ENCODE measurements at places on chromosomes 3 and 15.

DNA sequence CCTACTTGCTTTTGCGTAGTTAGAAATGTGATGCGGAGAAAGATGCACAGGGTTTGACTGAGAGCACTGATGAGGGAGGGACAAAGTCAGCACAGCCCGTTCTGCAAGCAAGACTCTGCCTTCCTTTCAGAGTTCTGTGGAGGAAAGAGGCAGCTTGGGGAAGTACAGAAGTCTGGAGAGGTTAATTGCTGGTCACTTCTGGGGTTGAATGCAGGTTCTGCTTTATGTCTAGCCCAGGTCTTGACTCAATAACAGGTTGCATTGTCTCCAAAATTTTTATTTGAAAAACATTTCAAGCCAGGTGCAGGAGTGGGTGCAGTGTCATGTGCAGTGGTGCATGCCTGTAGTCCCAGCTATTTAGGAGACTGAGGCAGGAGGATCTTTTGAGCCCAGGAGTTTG lies 461.7 kb downstream of the NR2F2 start:
- no peak for DNase-seq

DNA sequence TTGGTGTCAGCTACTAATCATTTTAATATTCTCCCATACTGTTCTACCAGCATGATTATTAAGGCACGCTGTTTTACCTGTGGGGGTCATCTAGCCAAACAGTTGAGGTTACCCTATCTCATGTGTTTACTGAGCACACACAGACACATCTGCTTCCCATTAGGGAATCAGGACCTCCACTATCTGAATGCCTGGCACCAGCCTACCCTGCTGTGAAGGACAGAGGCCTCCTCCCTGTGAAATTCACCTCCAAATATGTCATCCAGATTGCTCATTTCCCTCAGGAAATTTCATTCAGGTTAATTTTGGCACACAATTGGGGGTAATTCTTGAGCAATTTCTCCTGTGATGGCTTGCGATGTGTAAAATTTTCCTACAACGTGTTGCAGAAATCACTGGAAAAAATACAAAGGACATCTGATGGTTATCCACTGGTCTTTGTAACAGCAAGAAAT lies 155.6 kb upstream of the NR2E3 start:
- no peak for DNase-seq

DNA sequence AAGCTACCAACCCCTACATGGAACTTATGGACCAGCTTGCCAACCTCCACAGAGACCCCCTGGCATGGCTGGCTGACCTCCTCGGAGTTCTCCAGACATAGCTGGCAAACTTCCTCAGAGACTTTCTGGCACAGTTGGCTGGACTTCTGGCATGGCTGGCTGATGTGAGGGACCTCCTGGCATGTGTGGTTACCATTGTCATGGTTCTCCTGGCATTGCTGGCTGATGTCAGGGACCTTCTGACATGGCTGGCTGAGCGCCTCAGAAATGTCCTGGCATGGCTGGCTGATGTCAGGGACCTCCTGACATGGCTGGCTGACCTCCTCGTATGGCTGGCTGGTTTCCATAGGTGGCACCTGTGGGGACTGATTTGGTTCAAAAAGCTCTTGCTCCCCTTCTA lies 17.5 kb downstream of the MAP1A start:
- no peak for DNase-seq

DNA sequence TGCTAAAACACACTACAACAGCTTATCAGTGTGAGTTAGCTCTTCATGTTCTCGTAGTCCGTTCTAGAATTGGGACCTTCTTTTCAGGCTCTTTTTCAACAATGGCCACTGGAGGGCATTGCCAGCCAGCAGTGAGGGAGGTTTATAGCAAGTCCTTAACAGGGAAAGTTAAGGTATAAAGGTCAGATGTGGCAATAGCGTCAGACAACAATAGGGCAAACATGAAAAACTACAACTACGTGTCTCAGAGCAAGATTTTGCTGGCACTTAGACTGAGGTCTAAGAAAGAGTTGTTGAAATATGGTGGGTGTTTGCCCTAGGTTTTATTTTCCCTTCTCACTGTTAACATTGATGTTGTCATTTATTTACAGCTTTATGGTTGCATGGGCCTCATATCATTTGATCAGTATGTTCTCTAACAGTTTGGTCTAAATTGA lies 161.4 kb downstream of the GMNC start:
- no peak for DNase-seq

DNA sequence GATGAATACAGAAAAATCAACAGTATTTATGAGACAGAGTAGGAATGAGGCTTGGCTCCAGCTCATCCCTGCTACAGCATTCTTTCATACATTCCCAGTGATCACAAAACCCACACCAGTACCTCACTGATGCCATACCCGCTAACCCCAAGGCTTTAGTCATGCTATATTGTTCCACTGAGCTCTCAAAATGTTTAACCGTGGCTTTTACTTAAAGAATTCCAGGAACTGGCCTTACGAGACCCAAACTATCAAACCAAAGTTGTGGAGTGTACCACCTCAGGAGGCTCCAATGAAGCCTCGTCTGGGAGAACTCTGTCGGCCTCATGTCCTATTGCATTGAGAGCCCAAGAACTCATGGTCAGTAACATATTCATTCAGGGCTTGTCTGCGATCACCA lies 278.9 kb downstream of the ULK4 start:
- DNase-seq, result no peak

DNA sequence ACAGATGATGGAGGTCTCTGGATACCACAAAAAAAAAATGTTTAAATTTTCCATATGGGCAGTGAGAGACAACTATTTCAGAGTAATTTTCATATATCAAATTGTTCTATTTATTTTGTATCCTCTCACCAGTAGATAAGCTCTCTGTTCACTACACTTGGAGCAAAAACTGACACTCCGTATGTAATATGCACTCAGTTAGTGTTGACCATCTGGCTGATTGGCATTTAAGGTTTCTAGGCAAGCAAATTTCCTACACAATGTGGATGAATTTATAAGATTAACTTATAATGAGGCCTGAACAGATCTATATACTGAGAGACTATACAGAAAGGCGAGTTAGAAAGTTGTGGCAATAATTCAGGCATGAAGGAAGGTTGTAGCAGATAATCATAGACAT lies 836.5 kb upstream of the SEMA6D start:
- no peak for DNase-seq

DNA sequence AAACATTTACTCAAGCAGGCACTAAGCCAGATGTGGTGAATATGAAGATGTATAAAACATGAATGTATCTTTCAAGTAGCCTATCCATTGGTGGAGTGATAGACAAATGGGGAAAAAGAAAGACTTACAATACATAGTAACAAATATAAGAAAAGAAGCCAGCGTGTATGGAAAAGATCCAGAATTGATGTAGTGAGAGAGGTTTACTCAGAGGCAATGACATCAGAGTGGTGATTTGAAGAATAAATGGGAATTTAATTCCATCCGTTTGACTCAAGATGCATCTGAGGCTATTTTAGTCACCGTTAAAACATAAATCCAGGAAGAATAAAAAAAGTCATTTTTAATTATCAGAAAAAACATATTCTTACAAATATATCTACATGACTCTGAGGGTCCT lies 162.6 kb downstream of the IL1RAP start:
- no peak for DNase-seq

DNA sequence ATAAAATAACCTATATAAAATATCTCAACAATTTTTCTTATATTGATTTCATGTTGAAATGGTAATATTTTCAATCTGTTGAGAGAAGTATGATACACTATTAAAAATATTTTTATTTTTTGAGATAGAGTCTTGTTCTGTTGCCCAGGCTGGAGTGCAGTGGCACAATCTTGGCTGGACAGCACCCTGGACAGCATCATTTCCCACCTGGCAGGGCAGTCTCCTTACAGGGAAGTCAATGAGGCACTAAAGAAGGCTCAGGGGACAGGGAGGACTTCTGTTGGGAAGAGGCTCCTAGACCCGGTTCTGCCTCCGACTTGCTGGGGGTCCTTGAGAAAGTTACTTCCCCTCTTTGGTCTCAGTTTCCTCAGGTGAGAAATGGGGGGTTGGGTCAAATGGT lies 9.4 kb downstream of the GOLGA6L2 start:
- DNase-seq, result no peak

DNA sequence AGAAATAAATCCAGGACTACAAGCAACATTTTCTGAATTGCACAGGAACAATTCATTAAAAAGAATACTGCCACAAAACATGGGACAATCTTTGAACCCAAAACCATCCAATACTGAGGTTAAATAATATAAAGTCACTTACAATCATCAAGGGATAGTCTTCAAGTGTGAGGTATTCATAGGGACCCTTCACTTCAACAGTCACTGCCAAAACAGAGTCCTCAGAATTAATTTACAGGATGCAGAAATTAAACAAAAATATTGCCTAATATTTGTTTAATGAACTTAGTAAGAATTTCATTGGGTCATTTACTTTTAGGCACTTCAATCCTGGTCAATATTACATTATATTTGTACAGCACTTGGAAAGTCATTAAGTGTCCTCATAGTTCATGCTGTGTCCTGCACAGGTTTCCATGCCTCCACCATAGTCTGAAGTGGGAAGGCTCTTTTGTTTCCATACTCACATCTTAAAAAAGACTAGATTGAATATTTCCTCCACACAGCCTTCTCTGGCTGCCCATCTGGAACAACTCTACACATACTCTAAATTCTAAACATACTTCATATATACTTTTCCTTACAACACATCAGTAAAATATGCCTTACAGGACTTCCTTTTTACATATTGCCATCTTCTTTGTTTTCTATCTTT lies 31.6 kb upstream of the VPS39 start:
- DNase-seq, result no peak

GRCh38 chr3:95815828-95816227 lies 998.6 kb upstream of the EPHA6 start:
- DNase-seq, result no peak

- DNase-seq, result no peak
Measured at GRCh38 chr15:62212741-62213140, 47.7 kb upstream of the C2CD4B start.

DNA sequence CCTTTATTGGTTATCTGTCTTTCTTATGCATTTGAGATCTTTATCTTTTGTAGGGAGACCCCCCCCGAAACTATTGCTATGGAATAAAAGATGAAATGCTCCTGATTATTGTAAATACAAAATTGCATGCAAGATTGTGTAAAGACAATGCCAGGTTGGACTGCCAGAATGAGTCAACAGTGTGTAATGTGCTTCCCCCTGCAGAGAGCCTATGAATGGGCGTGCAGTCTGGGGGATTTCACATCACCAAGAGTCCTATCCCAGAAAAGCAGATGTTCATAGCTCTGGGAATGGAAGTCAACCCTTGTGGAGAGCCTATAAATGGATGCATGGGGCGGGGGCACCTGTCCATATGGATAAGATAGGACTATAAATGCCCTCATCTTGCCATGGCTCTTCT lies 584.3 kb downstream of the NSUN3 start:
- no peak for DNase-seq

All from activated T-helper 1 cell treated with anti-CD3 and anti-CD28 coated beads, Interleukin-2, amount 50 U/mL, for 16 hours (primary cell).